ENCODE measurements at places on chromosomes 6 and 20. TPM values are rescaled to one million over a fixed set of nuclear protein-coding genes. Genes with fewer than 3 reads are reported as not detected.
A peak's percentile ranks its signal among the peaks of the same experiment; 100 is the strongest.

Gene MYCT1
- polyA plus RNA-seq = 0.05 TPM

Gene JARID2
- 6.8 TPM for polyA plus RNA-seq

Gene LHFPL5
- polyA plus RNA-seq = not detected

Gene ANGPT4
- polyA plus RNA-seq = not detected

Gene SRSF12
- 7.6 TPM for polyA plus RNA-seq

Gene AFG1L
- 9.2 TPM for polyA plus RNA-seq

Gene RUNX2
- 1.0 TPM for polyA plus RNA-seq

Gene TRIM15
- 1.2 TPM for polyA plus RNA-seq

Gene EHMT2
- 40.0 TPM for polyA plus RNA-seq

GRCh38 chr6:167505199-167505598 is 180.3 kb downstream of the TTLL2 start:
- no peak for DNase-seq
- H3K27me3 ChIP-seq = no peaks in the 10 kb centered on the region
- H3K4me1 ChIP-seq = peaks cover 6% of the 10 kb centered on the region
- H3K36me3 ChIP-seq = no peaks in the 10 kb centered on the region
- H3K4me3 ChIP-seq = no peak overlapping the region

- peaks cover 13% of the 10 kb centered on the region for H3K27me3 ChIP-seq
- no peak overlapping the region for H3K4me3 ChIP-seq
- H3K36me3 ChIP-seq = no peaks in the 10 kb centered on the region
- no peaks in the 10 kb centered on the region for H3K4me1 ChIP-seq
Observed at GRCh38 chr20:1688886-1689538, 31.4 kb upstream of the SIRPG start.

DNA sequence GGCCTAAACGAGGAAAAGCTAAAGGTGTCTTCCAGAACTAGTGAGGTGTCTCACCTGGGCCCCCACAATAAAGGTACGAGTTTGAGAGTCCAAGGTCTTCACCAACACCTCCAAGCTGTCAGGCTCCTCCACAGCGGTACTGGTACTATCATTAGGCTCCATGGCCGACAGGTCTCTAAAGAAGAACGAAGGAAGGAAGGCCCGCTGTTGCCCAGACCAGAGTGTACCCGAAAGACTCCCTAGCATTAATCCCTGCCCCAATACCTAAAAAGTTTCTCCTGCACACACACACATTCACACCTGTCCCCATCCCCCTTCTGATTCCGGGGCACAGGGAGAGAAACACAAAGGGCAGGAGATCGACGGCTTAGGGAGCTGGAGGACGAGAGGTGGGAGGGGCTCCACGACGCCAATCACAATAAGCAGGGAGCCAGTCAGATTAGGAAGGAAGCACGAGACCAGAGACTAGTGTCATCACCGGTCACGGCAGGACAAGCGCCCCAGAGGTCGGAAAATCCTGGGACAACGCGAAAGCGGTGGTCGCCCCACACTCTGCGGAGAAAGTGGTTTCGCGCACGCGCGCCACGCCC is 764 bp downstream of the BAG6 start:
- no peaks in the 10 kb centered on the region for H3K36me3 ChIP-seq
- peaks cover 15% of the 10 kb centered on the region for H3K4me1 ChIP-seq
- no peaks in the 10 kb centered on the region for H3K27me3 ChIP-seq
- peak; percentile 90 for DNase-seq
- H3K27ac ChIP-seq = peak overlapping the region; percentile 99
- peak overlapping the region; percentile 49 for H3K4me3 ChIP-seq

GRCh38 chr20:4913147-4913546 is 88.2 kb downstream of the SLC23A2 start:
- H3K4me3 ChIP-seq = no peak overlapping the region
- DNase-seq = no peak
- no peaks in the 10 kb centered on the region for H3K27me3 ChIP-seq
- no peaks in the 10 kb centered on the region for H3K36me3 ChIP-seq
- H3K4me1 ChIP-seq = no peaks in the 10 kb centered on the region

- H3K27ac ChIP-seq = no peak overlapping the region
- H3K4me3 ChIP-seq = no peak overlapping the region
- H3K27me3 ChIP-seq = no peaks in the 10 kb centered on the region
- no peak for DNase-seq
- no peaks in the 10 kb centered on the region for H3K36me3 ChIP-seq
Observed at GRCh38 chr6:166469426-166469961, 86.8 kb upstream of the MPC1 start.
